Activated naive CD8-positive, alpha-beta T cell treated with anti-CD3 and anti-CD28 coated beads, Interleukin-2, amount 50 U/mL, for 24 hours (primary cell): ENCODE measurements at places on chromosomes 2 and 18.
A peak's percentile ranks its signal among the peaks of the same experiment; 100 is the strongest.

GRCh38 chr2:134739879-134740301 is 21.1 kb upstream of the TMEM163 start:
- no peaks in the 10 kb centered on the region for H3K36me3 ChIP-seq
- H3K27ac ChIP-seq, result peak overlapping the region; percentile 2
- DNase-seq, result peak; percentile 8
- no peak overlapping the region for H3K4me3 ChIP-seq
- peaks cover 16% of the 10 kb centered on the region for H3K4me1 ChIP-seq

DNA sequence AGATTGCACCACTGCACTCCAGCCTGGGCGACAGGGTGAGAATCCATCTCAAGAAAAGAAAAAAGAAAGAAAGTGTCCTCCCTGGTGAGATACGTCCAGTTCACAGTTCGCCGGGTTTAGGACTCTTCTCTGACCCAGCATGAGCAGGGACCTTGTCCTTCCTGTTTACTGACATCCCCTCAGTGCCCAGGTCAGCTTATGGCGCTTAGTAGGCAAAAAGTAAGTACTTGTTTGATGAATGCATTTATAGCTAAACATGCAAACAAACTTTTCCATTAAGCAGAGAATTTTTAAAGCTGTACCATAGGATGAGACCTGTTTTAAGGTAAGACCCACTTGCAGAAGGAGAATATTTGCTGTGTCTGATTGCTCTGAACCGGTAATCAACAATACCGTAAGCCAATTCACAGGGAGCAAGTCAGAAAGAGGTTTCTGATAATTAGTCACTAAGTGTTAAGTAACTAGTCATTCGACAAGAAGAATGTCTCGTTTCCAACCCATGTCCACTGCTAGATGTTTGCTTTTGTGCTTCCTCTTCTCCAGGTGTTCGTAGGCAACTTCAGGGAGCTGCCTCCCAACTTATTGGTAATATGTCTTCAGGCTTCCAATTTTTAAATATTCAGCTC is 40.0 kb downstream of the MOGAT1 start:
- peaks cover 21% of the 10 kb centered on the region for H3K4me1 ChIP-seq
- no peaks in the 10 kb centered on the region for H3K36me3 ChIP-seq
- H3K4me3 ChIP-seq, result no peak overlapping the region

GRCh38 chr2:231058761-231059550 is 2.3 kb downstream of the PSMD1 start:
- H3K27me3 ChIP-seq, result peaks cover 3% of the 10 kb centered on the region
- H3K4me1 ChIP-seq, result peaks cover 40% of the 10 kb centered on the region
- H3K27ac ChIP-seq, result peak overlapping the region; percentile 32
- peaks cover 35% of the 10 kb centered on the region for H3K36me3 ChIP-seq

DNA sequence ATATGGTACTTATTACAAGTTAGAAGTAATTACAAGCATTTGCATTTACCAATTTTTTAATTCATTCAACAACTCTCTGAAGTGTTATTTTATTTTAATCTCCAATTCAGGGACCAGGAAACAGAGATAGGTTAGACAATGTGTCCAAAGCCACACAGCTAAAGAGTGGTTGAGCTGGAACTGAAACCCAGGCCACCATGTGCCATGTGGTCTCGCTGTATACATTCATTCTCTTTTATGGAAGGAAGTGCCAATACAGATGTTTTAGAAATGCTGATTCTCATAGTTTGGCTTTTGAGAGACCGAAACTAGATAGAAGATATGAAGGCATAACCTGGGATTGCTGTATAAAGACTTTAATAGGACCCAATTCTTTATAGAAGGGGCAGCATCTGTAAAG is 684.6 kb upstream of the ID2 start:
- no peak for DNase-seq
- H3K4me1 ChIP-seq, result peaks cover 4% of the 10 kb centered on the region
- H3K4me3 ChIP-seq, result no peak overlapping the region
- H3K27ac ChIP-seq, result no peak overlapping the region

- H3K27me3 ChIP-seq, result no peaks in the 10 kb centered on the region
- no peak overlapping the region for H3K27ac ChIP-seq
- H3K4me1 ChIP-seq, result peaks cover 4% of the 10 kb centered on the region
- DNase-seq, result no peak
Observed at GRCh38 chr18:62379051-62379450, 53.9 kb downstream of the TNFRSF11A start.
